ENCODE measurements at places on chromosomes 4 and X.
A peak's percentile ranks its signal among the peaks of the same experiment; 100 is the strongest.

- no peak for ATAC-seq
Measured at GRCh38 chr4:125321709-125322365, 7.1 kb downstream of the FAT4 start.

GRCh38 chr4:953574-953915 lies 19.8 kb downstream of the DGKQ start:
- no peak for ATAC-seq

DNA sequence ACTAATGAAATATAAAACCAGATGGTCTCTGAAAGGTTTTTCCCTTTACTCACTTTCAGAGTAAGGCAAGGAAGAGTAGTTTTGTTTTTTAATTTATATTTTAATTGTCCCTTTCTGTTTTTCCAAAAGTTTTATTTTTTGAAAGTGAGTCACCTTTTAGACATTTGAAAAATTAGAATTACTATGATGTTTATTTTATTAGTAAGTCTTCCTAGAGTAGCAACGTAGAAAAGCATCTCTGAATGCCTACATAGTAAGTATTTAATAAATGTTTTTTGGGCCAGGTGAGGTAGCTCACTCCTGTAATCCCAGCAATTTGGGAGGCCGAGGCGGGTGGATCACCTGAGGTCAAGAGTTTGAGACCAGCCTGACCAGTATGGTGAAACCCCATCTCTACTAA lies 51.1 kb downstream of the TET2 start:
- ATAC-seq, result no peak

DNA sequence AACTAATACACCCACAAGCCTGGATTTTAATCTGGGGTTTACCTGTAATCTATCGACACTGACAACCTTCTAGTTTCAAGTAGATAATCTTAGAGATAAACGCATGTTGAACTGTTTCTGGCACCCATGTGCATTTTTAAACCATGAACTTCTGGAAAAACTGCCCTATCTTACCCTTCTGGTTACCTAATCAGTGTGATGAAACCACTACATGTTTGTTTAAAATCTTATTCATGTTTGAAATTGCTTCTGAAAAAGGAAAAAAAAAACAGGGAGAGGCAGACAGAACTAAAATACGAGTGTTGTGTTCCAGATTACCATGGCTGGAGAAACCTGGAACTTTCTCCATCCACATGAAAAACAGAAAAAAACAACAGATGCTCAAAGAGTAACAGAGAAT lies 139.3 kb downstream of the MID1IP1 start:
- ATAC-seq, result no peak

DNA sequence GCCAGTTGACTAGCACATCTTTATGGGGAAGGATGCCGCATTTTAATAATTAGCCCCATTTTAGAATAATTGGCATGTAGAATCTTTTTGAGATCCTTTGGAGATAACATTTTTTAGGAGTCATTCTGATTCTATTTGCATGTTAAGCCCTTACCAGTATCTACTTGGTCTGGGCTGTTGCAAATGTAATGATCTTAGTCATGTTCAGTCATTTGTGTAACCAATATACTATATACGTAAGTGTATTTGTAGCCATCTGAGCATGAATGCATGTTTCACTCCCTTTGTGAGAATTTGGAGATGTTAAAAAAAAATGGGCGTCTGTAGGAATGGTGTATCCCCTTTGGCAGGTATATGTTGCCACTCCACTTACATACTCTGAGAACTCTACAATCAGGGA lies 119.1 kb downstream of the TEX13A start:
- no peak for ATAC-seq

GRCh38 chr4:156173486-156173885 lies 219.8 kb upstream of the CTSO start:
- no peak for ATAC-seq

- no peak for ATAC-seq
Measured at GRCh38 chr4:168124008-168124641, 31.8 kb downstream of the ANXA10 start.

DNA sequence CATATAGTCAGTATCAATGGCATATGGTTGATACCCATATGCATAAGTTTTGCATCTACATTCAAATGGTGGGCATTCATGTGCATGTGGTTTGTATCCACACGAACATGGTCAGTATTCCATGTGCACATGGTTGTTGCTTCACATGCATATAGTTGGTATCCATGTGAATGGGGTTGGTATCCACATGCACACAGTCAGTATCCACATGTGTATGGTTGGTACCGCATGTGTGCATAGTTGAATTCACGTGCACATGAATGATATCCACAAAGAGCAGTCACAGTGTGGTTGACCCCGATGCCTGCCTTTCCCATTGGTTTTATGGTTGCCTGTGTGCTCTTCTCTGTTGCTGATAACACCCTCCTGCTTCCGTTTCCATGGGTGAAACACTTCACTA lies 427.9 kb downstream of the STIM2 start:
- no peak for ATAC-seq

DNA sequence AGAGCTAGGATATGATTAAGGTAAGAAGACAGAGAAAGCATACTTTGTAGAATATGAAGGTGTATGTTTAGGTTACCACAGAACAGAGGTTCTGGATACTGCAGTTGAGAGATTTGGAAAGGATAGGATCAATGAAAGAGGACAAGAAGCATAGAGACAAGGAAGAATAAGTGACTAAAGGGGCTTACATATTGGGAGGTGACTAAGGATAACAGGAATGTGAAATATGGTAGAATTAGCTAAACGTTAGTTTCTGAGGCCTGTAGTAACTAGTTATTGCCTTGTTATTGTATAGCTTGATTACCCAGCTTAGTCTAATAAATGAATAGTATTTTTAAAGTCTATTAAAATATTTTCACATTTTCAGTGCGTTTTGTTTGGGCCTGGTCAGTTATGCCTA lies 38.2 kb downstream of the CENPI start:
- no peak for ATAC-seq

GRCh38 chrX:56813318-56813837 lies 84.3 kb downstream of the NBDY start:
- peak; percentile 83 for ATAC-seq

GRCh38 chrX:49184294-49185281 lies 1.6 kb downstream of the PRICKLE3 start:
- ATAC-seq, result peak; percentile 75

GRCh38 chr4:107683873-107684272 lies 36.2 kb downstream of the PAPSS1 start:
- ATAC-seq, result no peak

DNA sequence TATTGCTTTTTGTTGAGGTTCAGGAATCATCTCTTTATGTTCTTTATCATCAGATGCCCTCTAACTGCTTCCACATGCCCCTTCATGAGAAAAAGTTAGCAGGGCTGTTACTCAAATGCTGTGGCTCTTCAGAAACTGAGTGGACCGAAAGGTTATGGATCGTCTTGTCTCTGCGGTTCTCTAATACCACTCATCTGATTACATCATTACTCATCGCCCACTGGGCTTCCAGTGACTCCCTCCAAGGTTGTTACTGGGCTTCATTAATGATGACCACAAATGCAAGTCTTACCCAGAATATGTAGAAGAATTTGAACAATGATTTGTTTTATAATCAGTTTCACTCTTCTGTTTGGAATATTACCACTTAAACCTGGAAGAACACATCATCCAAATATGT lies 67.7 kb downstream of the RWDD4 start:
- no peak for ATAC-seq

DNA sequence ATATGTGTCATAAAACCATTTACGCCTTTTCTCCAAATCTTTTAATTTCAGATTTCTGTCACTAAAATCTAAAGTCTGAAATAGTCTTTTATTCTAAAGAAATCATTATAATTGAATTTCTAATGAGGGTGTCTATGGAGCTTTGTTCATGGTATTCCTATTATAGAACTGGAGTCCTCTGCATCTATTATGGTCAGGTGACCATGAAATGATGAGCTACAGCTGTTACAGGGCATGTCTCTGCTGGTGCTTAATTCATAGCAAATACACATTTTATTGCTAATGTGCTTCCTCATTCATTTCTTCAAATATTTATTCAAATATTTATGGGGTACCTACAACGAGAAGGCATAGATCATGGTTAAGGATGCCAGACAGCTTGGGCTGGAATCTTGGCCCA lies 126.1 kb downstream of the NAA11 start:
- ATAC-seq, result no peak

GRCh38 chr4:97104006-97104405 lies 1039.3 kb downstream of the STPG2 start:
- ATAC-seq, result no peak

DNA sequence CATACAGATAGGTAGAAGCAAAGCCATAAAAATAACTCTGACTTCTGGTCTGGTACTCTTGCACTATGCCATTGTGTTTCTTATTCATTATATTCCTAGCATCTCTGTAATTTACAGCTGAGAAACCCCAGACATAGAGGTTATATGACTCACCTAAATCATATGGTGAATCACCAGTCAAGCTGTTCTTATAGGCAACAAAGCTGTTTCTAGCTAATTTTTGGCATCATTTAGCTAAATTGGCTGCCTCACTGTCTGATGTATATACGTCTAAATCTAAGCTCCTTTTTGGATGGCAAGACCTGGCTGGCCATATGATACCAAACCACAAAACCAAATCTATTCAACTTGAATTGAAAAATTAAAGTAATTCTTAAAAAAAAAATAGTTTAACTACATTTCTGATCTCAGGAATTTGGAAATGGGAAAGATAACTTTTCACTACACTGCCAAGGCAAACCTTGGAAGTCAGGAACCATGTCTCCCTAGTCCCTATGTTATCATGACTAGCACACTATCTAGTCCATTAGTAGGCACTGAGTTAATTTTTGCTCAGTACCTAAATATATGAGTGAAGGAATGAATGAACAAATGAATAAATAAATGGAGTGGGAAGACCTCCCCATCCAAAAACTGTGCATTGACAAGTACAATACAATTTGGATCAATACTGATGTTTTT lies 41.3 kb upstream of the STAG2 start:
- peak; percentile 84 for ATAC-seq

GRCh38 chrX:103092942-103093341 lies at the start of gene NXF3:
TSS of gene NXF3 (minus strand) at chrX:103093143. CDS start at chrX:103093023, 120 bp downstream.
- no peak for ATAC-seq

DNA sequence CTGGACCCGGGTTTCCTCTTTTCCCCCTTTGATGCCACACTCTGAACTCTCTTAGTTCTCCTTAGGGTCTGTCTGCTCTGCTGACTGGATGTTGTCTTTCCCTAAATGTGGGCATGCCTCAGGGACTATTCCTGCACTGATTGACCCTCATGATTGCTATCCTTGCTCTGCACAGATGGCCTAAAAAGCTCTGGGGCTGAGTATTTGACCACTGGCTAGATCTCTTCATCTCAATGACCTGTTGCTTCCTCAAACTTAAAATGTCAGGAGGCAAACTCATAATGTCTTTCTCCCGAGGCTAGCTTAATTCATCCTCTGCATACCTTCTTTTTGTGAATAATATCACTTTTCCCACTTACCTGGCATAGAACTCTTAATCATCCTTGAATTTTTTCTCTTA lies 157.4 kb downstream of the GATB start:
- no peak for ATAC-seq

- peak; percentile 74 for ATAC-seq
Measured at GRCh38 chr4:158810487-158811215, 41.8 kb downstream of the FNIP2 start.

GRCh38 chrX:44280116-44280515 lies 63.4 kb downstream of the EFHC2 start:
- no peak for ATAC-seq

DNA sequence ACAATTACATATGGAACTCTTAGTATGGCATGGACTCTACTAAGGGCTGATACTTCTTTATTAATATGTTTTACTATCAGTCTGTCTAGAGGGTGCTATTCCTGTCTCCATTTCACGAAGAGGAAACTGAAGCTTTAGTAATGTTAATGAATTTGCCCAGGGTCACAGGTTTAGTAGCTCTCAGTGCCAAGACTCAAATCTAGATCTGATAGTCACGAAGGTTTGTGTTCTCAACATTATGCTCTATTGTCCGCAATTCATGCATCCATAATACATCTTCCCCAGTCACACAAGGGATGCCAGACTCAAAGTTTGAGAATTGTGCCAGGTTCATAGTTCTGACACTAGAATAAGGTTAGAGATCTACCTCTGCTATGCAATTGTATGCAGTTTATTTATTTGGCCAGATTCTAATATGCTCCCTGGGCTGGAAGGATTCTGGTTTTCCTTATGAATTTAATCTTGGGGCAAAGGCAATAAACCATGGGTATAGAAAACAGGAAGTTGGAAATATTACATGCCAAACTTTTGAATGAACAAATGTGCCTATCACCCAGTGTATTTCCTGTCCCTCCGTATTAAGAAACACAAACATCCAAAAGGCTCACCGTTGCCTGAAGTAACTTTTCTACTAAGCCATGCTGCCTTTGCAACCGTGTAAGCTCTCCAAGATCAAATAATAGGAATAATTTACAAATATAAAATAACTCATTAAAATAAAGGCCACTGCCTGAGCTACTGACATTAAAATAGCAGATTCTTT lies 478.5 kb downstream of the INPP4B start:
- peak; percentile 44 for ATAC-seq

DNA sequence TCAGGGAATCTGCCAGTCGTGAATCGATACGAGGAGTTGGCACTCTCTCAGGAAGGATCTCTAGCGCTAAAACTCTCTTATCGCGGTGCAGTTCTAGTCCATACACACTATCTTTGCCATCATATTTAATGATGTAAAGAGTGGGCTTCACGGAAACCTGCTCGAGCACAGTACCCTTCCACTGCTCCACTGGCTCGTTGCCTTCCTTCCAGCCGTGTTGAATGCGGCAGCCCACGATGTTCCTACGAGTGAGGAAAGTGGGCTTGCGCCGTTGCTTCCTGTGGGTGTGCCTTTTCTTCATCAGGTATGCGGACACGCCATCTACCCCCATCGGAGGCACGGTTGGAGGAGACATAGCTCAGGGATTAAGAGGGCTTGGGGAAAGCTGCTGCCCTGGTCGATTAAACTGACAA lies 661 bp downstream of the SPIN4 start:
- peak; percentile 56 for ATAC-seq

DNA sequence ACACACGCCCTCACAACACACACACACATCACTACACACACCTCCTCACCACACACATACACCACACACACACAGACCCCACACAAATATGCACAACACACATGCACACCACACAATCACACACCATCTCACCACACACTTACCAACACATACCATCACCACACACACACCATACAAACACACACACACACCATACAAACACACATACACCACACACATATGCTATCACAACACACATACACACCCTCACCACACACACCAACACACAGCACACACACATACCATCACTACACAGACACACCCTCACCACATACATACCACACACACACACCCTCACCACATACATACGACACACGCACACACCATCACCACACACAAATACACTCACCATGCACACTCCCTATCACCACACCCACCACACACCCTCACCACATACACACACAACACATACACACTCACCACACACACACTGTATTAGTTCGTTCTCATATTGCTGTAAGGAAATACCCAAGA lies 107.0 kb downstream of the DCTD start:
- ATAC-seq, result no peak

DNA sequence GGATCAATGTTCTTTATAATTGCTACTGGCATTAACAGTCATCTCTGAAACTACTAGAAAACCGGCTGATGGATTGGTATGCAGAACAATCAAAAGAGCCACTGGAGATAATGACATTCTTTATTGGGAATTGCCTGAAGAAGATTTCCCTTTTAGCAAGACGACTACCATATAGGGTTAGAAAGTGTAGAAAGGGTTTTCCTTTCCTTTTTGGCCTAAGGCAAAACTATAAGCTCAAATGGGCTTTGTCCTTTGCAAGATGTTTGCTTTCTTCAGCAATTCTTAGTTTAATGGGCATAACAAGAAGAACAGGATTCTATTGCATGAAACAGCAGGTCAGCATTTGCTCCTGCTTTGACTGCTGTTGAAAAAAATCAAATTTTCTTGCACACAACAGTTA lies 214.2 kb upstream of the PCDH10 start:
- no peak for ATAC-seq

All from activated T-helper 17 cell treated with anti-CD3 and anti-CD28 coated beads, Interleukin-2, amount 50 U/mL, for 72 hours (primary cell).